ENCODE measurements at places on chromosomes 7 and 10. TPM values are rescaled to one million over a fixed set of nuclear protein-coding genes. Genes with fewer than 3 reads are reported as not detected.

DNA sequence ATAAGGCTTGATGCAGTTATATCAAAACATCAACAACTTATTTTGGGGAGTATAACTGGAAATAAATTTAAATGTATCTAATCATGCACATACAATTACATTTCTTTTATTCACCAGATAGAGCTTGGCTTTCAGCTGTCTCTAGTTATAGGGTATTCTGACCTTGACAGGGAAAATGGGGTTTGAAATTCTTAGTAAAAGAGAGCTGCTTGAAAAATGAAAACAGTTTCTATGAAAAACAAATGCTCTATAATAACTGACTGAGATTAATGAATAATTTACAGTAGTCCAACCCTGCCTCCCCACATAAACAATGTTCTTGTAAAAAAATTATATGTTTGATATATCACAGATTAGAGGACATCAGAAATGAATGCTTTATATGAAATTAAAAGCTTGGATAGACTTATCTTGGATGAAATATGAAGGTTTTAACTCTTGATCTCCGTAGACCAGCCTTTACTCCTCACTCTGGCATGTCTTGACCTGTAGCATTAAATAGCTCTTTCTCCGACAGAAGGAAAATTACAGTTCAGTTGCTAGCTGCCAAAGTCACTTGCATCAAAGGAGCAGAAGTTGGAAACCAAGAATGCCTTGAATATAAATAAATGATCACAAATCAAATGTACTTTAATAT, 32.1 kb downstream of the VWC2 start:
- no peak for DNase-seq

BICC1 gene
- 22.9 TPM for total RNA-seq

KCNIP2 gene
- 0.48 TPM for total RNA-seq

CALHM1 gene
- not detected for total RNA-seq

- no peak for DNase-seq
These were observed 29.7 kb downstream of the VIM start for GRCh38 chr10:17257466-17258321.
